ENCODE measurements at places on chromosomes 5 and 9. TPM values are rescaled to one million over a fixed set of nuclear protein-coding genes. Genes with fewer than 3 reads are reported as not detected.

SLC36A2 gene
- total RNA-seq, result not detected

PRDM9 gene
- not detected for total RNA-seq

GRCh38 chr9:114240647-114241558 is 82.0 kb upstream of the ORM1 start:
- DNase-seq, result no peak

PCDHA9 gene
- total RNA-seq, result 2.0 TPM
